ENCODE measurements at places on chromosomes 12 and 14.

DNA sequence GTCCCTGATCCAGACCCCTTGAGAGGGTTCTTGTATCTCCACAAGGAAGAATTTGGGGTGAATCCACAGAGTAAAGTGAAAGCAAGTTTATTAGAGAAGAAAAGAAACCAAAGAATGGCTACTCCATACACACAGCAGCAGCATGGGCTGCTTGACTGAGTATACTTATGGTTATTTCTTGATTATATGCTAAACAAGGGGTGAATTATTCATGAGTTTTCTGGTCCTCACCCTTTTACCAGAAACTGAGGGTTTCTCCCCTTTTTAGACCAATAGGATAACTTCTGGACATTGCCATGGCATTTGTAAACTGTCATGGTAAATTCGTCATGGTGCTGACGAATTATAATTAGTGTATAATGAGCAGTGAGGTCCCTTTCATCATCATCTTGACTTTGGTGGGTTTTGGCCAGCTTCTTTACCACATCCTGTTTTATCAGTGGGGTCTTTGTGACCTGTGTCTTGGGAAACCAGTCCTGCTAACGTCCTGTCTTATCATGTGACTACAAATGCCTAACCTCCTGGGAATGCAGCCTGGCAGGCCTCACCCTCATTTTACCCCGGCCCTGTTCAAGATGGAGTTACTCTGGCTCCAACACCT, 121.9 kb downstream of the SPTSSA start:
- peaks cover 8% of the 10 kb centered on the region for H3K4me1 ChIP-seq
- H3K27me3 ChIP-seq, result peaks cover 2% of the 10 kb centered on the region
- no peak overlapping the region for H3K27ac ChIP-seq
- H3K4me3 ChIP-seq, result no peak overlapping the region

DNA sequence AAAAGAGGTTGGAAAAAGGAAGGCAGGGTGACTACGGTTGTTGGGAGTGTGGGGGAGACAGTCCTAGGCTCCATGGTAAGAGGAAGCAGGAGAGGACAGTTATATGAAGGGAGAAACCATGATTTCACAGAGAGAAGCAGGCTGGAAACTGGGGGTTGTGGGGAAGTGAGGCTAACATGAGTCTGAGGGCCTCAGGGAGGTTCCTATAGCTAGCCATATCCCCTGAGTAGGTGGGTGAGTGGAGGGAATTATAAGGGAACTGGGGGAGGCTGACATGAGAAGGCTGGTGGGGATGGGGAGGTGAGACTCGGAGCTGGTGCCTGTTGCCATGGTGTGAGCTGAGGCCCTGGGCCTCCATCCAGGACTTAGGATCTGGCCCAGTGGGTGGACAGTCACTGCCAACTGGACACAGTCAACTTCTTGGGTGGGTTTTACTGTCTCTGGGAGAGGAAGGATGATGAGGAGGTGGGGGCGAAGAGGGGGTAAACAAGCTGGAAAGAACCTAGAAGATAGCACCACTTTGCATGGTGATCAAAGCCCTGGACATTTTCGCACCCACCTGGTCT, 1.4 kb downstream of the RNASE13 start:
- no peak overlapping the region for H3K27ac ChIP-seq
- no peaks in the 10 kb centered on the region for H3K4me1 ChIP-seq
- H3K27me3 ChIP-seq, result peaks cover 24% of the 10 kb centered on the region
- H3K4me3 ChIP-seq, result no peak overlapping the region
- no peaks in the 10 kb centered on the region for H3K36me3 ChIP-seq
- DNase-seq, result no peak

DNA sequence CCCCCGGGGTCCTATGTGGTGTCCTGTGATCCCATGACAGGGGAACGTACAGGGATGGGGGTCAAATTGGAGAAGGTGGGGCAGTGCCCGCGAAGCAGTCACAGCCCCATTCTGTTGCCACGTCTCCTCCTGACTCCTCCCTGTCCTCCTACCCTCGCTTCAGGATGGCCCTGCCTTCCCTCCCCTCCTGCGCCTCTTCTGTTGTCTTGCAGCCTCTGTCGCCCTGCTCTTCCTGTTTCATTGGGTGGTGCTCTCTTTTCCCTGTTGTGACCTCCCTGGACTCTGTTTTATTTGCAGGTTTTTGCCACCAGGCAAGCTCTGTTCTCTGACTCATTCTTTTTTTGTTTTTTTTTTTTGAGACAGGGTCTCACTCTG, 18.7 kb downstream of the CABP1 start:
- peaks cover under 1% of the 10 kb centered on the region for H3K27me3 ChIP-seq
- DNase-seq, result no peak
- no peak overlapping the region for H3K27ac ChIP-seq
- no peak overlapping the region for H3K4me3 ChIP-seq
- H3K4me1 ChIP-seq, result no peaks in the 10 kb centered on the region
- no peaks in the 10 kb centered on the region for H3K36me3 ChIP-seq

DNA sequence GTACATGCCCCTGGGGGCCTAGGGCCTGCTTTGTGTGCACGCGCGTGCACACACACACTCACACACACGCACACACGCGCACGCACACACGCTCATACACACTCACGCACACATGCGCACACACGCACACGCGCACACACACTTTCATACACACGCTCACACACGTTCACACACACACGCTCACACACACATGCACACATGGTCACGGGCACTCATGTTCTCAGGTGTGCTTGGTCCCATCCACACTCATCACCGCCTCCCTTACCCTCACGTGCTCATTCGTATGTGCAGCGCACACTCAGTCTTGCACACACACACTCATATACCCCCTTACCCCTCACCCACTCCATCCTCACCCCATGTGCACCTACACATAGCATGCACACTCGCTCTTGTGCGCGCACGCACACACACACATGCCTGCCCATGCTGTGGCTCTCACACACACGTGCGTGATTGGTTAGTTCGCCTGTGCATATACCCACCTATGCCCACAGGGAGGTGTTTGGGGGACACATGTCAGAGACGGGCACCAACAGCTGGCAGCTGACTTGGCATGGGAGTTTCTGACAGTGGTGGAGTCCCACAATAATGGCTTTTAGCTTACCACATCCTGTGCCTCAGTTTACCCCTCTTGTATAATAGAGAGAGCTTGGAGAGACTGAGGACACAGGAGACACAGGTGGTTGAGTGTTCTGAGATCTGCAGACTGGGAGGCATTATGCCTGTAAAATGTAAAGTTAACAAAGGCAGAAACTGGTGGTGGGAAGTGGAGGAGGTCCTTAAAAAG, 28.7 kb downstream of the TSPAN9 start:
- no peaks in the 10 kb centered on the region for H3K36me3 ChIP-seq
- no peaks in the 10 kb centered on the region for H3K4me1 ChIP-seq
- no peak overlapping the region for H3K4me3 ChIP-seq
- H3K27me3 ChIP-seq, result peaks cover 9% of the 10 kb centered on the region
- no peak overlapping the region for H3K27ac ChIP-seq

- H3K4me3 ChIP-seq, result no peak overlapping the region
- H3K4me1 ChIP-seq, result peaks cover 49% of the 10 kb centered on the region
- peaks cover 1% of the 10 kb centered on the region for H3K36me3 ChIP-seq
- no peak overlapping the region for H3K27ac ChIP-seq
Observed at GRCh38 chr12:9960590-9960989, 10.6 kb upstream of the CLEC12A start.

DNA sequence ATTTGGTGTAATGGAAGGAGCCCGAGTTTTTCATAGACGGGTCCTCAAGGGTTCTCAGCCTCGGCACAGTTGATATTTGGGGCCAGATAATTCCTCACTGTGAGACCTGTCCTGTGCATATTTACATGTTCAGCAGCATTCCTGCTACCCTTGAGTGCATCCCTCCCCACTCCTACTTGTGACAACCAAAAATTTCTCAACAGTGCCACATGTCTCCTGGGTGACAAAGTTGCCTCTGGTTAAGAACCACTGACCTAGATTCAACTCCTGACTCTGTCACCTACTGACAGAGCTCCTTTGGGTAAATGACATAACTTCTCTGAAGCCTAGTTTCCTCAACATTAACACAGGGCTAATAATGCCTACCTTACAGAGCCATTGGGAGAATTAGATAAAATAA, 60.4 kb downstream of the TTC9 start:
- no peaks in the 10 kb centered on the region for H3K36me3 ChIP-seq
- no peak overlapping the region for H3K27ac ChIP-seq
- no peak overlapping the region for H3K4me3 ChIP-seq
- DNase-seq, result no peak
